NCI-H524 (cell line): ENCODE measurements at places on chromosomes 5 and 9.

DNA sequence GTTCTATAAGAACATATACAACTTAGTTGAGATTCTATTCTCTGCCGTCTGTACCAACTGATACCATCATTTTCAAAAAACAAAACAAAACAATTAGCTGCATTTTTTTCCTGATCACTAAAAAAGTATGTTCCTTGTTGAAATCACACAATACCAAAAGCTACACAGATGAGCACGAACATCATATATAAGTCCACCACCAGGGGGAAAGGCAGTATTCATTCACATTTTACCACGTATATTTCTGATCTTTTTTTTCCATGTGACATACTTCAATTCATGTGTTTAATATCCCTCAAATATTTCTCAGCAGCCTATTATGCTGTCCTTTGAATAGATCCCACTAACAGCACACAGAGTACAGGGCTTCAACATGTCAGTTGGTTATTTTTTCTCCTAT is 40.6 kb downstream of the IRX2 start:
- no peak for DNase-seq

DNA sequence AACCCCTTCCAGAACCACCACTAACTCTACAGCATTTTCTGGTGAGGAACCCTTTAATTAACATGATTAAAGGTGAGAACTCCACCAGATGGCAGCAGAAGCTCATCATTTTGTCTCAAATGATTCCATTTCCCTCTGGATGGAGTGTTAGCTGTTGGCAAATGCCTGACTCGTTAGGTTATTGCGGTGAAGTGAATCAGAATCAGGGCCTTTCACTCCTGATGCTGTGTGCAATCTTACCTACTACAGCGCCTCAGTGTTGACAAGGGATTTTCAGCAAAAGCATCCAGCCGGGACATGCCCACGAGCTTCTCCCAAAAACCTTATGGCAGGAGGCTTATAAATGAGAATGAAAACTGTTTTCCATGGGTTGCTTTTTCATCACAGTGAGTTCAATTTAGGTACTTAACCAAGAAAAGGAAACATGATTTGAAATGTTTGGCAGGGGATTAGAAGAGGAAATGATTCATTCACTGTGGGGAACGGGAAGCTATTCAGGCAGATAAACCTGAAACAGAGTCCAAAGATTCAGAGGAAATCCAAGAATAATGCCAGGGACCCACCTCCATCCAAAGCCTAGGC is 48.0 kb upstream of the CAST start:
- DNase-seq, result peak; percentile 81

DNA sequence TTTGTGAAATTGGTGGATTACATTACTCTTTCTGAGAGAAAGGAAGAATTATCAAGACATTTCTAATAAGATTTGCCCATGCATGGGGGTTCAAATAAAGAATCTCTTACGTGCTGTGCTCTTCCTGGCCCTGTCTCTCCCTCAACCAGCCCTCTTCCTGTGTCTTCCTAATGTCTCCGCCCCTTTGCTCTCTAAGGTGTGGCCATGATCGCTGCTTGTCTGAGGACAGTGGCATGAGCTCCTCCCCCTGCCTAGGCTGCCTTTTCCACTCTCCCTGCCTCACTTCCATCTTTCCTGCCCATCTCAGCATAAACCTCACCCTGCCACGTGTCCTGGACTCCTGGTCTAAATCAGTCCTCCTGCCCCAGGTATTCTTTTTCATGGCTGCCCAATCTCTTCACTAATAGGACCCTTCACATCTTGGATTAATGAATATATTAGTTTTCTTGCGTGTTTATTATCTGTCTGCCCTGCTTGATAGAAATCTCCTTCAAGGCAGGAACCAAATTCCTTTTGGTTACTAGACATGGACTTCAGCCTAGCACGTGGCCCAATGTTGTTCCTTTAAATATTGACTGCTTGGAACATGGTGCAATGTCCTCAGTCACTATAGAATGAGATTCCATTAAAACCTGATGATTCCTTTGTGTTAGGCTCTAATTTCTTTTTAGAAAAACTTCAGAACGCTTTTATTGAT is 122.3 kb downstream of the MTRR start:
- DNase-seq, result no peak

DNA sequence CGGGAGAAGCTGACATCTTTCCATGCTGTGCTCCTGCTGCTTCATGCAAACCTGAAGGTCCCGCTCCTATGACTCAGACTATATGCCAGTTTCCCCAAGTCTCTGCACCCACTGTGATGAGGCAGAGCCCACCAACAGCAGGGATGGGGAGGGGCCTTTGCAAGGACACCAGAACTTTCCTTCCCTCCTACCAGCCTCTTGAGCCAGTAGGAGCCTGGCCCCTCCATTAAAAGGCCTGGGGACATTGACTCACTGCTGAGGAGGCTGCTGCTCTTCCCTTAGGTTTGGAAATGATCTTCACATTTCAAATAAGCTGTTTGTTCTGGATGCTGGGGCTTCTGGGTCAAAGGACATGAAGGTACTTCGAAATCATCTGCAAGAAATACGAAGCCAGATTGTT is 26.1 kb upstream of the CTSL start:
- DNase-seq, result no peak

DNA sequence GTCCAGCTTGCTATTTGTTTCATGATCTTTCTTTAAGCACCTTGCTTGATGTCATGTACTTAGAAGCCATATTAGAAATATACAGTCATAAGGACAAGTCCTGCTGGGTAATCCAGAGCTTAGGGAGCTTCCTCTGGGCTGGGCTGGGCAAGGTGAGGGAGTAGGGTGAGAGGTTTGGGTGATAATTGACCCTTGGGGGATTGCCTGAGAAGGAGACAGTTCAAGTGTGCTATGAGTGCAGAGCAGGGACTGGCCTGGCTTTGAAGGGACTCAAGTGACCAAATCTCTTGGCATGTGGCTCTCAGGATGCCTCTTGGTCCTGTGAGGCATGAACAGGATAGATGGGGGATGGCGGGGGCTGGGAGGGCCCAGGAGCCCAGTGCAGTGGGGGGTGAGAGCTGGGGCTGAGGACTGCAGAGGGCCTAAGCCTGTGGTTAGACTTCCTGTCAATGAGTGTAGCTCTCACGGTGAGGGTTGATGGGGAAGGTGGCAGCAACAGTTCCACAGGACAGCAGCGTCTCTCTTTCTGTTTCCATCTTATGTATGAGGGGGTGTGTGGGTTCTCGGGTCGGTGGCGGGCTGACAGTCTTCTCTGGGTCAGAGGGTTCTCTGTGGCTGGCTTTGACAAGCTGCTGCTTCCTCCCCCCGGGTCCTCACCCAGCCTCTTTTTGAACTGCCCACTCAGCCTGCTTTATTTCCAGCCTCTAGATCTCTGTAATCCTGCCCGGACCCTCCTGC is 53.5 kb downstream of the RGS3 start:
- DNase-seq, result no peak

GRCh38 chr5:137575847-137576246 is 76.7 kb upstream of the SPOCK1 start:
- DNase-seq, result no peak

DNA sequence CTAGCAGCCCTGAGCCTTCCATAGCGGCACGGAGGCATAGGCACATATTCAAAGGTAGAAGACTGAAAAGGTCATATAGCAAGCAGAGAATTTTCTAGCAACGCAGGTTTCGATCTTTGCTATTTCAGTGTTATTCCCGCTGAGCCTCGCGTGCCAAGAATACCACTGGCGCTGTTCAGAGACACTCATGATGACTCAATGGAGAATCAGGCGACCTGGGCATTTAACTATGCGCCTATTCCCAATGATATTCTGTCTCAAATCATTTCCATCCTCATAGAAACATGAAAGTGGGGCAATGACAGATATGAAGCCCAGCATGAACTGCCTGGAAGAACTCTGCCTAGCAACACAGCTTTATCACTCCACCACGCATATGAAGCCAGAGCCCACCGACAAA is 59.9 kb downstream of the EFNA5 start:
- no peak for DNase-seq

DNA sequence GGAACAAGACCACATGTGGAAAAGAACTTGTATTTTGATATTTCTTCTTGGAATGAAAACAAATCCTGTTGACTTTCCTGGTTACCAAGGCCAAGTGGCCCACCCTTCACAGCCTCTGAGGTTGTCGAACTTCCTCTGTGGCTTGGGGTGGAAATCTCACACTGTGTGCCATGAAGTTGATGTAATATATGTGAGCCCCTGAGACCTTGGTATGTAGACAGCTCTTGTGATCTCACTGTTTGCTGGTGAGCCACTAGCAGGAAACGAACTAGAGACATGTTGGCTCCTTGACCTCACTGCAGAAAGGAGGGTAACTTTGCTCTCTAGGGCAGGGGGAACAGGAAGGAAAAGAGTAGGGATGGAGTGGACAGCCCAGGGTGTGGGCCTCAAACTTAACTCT is 159.4 kb downstream of the ARHGAP26 start:
- DNase-seq, result no peak

- no peak for DNase-seq
Measured at GRCh38 chr9:84691634-84692033, 22.1 kb downstream of the NTRK2 start.

- no peak for DNase-seq
Measured at GRCh38 chr5:23684103-23684502, 176.7 kb downstream of the PRDM9 start.

- no peak for DNase-seq
Measured at GRCh38 chr5:157648275-157648990, 3.8 kb downstream of the SOX30 start.

GRCh38 chr5:153158608-153159007 is 331.9 kb upstream of the GRIA1 start:
- DNase-seq, result no peak

DNA sequence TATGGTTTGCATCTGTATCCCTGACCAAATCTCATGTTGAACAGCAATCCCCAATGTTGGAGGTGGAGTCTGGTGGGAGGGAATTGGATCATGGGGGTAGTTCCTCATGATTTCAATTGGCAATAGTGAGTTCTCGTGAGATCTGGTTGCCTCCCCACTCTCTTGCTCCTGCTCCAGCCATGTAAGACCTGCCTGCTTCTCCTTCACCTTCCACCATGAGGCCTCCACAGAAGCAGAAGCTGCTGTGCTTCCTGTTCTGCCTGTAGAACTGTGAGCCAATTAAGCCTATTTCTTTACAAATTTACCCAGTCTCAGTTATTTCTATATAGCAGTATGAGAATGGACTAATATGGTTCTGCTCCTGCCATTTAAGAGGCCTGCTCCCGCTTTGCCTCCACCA is 32.9 kb downstream of the SCAI start:
- DNase-seq, result no peak

- DNase-seq, result no peak
Measured at GRCh38 chr5:39211773-39212172, 7.6 kb downstream of the FYB1 start.

GRCh38 chr5:74603376-74603775 is 37.2 kb downstream of the ENC1 start:
- DNase-seq, result no peak

- DNase-seq, result peak; percentile 87
Measured at GRCh38 chr5:153807801-153808200, 230.9 kb downstream of the FAM114A2 start.

DNA sequence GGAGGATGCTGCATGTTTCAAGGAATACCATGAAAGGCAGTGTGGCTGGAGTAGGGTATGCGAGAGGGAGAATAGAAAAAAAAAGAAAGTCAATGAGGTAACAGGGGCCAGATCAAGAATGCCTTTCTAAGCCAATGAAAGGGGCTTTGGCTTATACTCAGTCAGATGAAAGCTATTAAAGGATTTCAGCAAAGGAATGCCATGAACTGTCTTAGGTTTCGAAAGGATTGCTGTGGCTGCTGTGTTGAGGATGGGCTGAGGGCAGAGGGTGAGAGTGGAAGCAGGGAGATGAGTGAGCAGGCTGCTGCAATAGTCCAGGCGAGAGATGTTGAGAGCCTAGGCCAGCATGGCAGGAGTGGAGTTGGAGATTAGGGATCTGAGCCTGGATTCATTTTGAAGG is 135.4 kb upstream of the CKMT2 start:
- no peak for DNase-seq

DNA sequence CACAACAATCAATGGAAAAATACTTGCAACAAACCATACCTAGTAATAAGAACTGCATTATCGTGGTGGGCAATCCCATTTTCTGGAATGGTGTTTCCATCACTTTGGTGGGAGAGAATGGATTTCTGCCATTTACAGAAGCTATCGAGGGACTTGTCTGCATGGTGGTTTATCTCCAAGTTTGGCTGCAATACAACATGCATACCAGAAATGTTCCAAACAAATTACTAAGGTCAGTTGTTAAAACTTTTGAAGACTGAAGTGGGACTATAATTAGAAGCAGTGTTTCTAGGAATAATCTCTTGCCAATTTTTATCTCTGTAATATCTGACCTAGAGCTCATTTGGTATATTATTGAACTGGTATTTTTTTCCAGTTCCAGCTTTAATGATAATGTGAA is 30.3 kb downstream of the ADAMTS6 start:
- no peak for DNase-seq

DNA sequence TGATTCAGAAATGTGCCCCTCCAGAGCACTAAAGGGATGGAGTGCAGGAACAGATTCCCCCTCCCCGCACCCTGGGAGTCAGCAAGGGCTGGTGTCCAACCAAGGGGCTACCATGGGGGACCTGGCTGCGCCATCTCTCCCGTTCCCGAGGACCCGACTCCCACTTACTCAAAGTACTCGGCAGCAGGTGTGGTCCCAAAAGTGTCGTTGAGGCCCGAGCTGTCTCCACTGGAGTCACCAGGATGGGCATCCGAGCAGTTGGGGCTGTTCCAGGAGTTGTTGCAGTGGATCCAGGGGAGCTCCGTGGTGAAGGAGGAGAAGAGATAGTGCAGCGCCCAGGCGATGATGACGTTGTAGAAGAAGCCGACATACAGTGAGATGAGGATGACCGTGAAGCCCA is 12.9 kb downstream of the SLC6A3 start:
- DNase-seq, result no peak

DNA sequence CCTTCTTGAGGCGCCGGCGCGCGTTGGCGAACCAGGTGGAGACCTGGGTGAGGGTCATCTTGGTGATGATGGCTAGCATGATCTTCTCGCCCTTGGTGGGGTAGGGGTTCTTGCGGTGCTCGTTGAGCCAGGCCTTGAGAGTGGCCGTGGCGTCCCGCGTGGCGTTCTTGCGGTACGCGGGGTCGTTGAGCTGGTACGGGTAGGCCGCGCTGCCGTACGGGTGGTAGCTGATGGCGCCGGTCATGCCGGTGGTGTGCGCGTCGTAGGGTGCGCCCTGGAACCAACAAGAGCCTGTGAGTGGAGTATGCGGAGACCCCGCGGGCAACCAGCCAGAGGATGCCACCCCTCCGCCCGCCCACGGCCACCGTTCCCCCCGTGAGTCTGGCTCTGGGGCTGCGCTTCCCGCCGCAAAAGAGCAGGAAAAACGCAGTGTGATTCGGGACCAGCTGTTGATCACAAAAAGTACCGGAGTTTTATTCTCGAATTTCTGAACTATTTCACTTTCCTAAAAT is 1.9 kb downstream of the IRX2 start:
- DNase-seq, result no peak

GRCh38 chr9:116101516-116101915 is 52.1 kb upstream of the PAPPA start:
- DNase-seq, result no peak

- no peak for DNase-seq
Measured at GRCh38 chr9:77593528-77593927, 54.6 kb downstream of the GNA14 start.
